Effector CD8-positive, alpha-beta T cell (primary cell): ENCODE measurements at places on chromosomes 4 and X.

- DNase-seq, result no peak
Measured at GRCh38 chrX:138748480-138748879, 37.0 kb upstream of the FGF13 start.

DNA sequence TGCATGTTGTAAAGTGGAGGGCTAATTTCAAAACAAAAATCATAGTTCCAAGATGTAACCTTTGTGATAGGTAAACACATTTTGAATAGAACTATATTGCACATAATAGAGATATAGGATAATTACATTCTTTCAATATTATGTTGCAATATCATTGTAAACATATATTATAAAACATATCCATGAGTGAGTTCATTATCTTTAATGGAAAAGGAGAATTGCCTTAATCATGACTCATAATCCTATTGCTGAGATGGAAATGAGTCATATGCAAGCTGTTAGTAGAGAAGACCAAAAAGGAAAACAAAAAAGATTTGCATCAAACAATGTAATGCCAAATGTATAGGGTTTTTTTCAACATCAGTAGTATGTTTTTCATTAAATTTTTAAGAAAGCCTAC is 73.7 kb upstream of the WDR44 start:
- no peak for DNase-seq

GRCh38 chr4:72679666-72680065 is 110.6 kb upstream of the ADAMTS3 start:
- DNase-seq, result no peak

GRCh38 chr4:124334119-124334518 is 378.4 kb downstream of the ANKRD50 start:
- no peak for DNase-seq

GRCh38 chr4:16415751-16416150 is 189.5 kb upstream of the TAPT1 start:
- DNase-seq, result no peak

GRCh38 chr4:30903502-30904214 is 183.5 kb downstream of the PCDH7 start:
- DNase-seq, result no peak

GRCh38 chr4:78610546-78611214 is 59.1 kb downstream of the ANXA3 start:
- no peak for DNase-seq

DNA sequence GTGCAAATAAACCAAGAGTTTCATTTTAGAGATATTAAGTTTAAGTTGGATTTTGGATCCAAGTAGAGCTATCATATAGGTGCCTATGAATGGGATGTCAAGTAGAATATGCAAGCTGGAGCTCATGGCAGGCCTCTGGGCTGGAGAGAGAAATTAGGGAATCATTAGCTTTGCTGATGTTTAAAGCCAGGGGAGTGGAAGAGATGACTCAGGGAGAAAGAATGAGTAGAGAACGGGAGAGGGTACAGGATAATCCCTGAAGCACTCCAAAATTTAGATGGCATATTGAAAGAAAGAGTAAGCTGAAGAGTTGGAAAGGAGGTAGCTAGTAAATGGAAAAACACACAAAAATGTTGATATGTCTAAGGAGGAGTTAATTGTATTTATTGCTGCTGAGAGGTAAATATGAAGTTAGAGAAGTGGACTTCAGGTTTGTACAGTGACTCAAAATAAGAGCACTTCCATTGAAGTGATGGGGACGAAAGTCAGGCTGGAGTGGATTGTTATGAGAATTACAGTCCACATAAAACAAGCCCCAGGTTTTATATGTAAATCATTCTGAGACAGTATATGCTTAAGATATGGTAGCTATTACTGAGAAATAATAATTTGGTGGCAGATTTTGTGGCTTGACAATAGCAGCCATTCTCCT is 72.5 kb upstream of the GRXCR1 start:
- no peak for DNase-seq

DNA sequence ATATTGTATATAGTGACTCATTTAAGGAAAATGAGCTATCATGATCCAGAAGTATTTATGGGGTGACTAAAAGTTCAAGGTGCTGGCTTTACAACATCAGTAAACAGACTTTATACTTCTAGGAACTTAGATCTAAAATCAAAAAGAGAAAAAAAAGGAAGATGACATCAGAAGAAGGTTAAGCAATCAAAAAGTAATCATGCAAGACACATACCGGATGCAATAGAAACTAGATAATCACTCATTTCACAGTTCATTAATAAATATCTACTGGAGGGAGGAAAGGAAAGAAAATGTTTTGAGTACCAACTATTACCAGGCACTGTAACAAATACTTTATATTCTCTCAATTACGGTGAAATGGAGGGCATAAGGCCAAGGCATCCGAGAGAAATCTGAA is 276.4 kb downstream of the SPRY1 start:
- no peak for DNase-seq

DNA sequence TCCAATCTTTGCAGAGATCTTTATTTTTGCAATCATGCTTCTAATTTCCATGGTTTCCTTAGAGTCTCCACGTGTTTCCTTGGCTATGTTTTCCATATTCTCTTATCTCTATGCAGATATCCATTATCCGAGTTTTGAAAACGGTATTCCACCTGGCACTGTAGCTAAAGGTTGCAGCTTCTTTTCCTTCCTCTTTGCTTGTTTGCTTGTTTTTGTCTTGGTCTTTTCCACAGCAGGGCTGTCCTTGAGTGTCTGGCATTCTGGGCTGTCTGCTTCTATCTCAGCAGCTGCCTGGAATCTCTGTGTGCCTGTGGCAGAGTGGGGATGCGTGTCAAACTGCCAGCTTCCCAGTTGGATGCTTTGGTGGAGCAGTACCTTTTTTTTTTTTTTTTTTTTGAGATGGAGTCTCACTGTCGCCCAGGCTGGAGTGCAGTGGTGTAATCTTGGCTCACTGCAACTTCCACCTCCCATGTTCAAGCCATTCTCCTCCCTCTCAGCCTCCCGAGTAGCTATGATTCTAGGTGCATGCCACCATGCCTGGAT is 46.9 kb downstream of the WFS1 start:
- no peak for DNase-seq

- DNase-seq, result no peak
Measured at GRCh38 chr4:61320154-61320553, 120.0 kb downstream of the ADGRL3 start.

- DNase-seq, result no peak
Measured at GRCh38 chr4:6987588-6987961, 55.6 kb upstream of the TADA2B start.

- no peak for DNase-seq
Measured at GRCh38 chr4:85833302-85833701, 358.4 kb downstream of the ARHGAP24 start.

DNA sequence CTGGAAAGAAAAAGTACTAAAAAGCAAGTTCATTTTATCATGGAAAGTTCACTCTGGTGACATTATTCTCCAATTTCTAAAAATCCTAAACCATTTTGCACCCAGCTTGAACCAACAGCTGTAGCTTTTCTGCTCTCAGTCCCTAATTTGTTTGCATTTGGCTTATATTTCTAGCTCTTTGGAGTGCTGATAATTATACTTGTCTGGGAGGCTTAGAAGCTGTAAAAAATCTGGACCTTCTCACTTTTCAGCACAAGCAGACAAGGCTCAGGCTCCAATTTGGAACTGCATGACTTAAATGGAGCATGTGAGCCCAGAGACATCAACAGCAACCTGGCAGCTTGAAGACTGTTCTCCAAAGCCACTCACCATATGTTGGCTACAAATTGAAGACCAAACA is 170.9 kb upstream of the PCDH18 start:
- no peak for DNase-seq

DNA sequence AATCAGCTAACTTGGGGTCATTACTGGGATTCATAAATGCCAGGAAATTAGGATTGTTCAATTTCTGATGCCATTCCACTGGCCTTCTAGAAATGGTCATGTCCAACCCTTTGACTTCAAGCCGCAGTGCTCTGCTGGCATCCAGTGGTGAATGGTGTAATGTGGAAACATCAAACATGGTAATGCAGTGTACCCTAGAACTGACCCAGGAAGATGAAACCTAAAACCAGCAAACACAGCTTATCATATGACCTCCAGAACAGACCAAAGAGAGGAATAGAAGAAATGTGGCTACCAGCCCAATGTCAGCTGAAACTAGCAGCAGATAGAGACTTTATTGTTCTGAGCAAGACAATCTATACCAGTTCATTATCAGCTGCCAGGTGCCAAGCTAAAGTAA is 13.8 kb downstream of the CXCL13 start:
- DNase-seq, result no peak

- DNase-seq, result no peak
Measured at GRCh38 chr4:52833941-52834525, 28.1 kb upstream of the RASL11B start.

- no peak for DNase-seq
Measured at GRCh38 chr4:77194989-77195388, 38.0 kb downstream of the CCNG2 start.

GRCh38 chr4:48629458-48629857 is 139.4 kb downstream of the ZAR1 start:
- no peak for DNase-seq

GRCh38 chrX:140467211-140467610 is 37.7 kb downstream of the SOX3 start:
- no peak for DNase-seq

- DNase-seq, result no peak
Measured at GRCh38 chr4:71322425-71322824, 16.4 kb upstream of the SLC4A4 start.

DNA sequence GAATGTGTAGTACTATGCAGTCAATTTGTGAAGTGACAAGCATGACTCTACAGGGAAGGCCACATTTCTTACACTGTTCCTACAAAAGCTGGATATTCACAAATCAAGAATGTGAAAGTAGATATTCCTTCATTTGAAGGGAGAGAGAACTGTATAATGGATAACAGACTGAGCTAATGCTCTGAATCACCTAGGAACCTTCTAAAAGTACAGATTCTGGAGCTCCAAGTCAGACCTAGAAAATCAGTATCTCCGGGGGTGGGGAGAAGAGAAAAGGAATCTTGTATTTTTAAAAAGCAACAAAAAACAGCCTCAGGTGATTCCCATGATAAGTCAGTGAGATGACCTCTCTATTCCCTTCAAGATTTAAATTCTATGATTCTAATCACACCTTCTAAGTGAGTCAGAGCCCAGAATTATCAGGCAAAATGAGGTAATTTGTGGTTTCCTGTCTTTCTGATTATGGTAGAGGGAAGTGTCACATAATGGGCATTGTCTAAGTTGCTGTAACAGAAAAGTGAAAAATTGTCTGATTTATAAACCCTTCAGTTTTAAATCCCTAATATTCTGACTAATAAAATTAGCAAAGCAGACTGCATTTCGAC is 80.9 kb downstream of the IL21 start:
- DNase-seq, result no peak

GRCh38 chr4:56990109-56990905 is 11.6 kb downstream of the POLR2B start:
- no peak for DNase-seq

- no peak for DNase-seq
Measured at GRCh38 chrX:108309144-108309543, 129.1 kb downstream of the COL4A6 start.

- DNase-seq, result no peak
Measured at GRCh38 chr4:98374643-98375042, 113.5 kb downstream of the RAP1GDS1 start.

DNA sequence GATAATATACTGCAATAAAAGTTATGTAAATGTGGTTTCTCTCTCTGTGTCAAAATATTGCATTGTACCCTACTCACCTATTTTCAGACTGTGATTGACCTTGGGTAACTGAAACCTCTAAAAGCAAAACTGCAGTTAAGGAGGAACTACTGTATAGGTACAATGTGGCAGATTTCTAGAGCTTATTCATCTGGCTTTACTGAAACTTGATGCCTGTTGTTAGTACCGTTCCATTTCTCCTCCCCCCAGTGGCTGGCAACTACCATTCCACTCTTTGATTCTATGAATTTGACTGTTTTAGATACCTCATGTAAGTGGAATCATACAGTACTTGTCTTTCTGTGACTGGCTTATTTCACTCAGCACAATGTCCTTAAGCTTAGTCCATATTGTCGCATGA is 61.9 kb downstream of the HOPX start:
- no peak for DNase-seq

- DNase-seq, result no peak
Measured at GRCh38 chrX:38156838-38157237, 63.8 kb downstream of the SRPX start.

DNA sequence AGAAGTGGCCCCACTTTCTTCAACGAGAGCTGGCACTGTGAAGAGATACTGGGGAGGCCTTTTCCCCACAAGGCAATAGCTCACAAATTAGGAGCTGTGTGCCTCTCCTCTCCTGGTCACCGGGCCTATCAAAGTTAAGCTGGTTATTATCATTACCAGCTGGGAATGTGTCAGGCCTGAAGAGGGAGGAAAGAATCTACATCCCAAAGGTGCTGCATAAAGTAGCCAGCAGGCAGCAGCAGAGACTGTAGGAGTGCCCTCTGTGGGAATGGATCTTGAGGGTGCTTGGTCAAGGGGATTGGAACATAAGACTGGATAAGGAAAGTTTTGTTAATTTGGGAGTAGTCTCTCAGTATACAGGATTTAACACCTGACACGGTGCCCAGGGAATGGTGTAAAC is 9.1 kb upstream of the TMPRSS11D start:
- DNase-seq, result no peak

DNA sequence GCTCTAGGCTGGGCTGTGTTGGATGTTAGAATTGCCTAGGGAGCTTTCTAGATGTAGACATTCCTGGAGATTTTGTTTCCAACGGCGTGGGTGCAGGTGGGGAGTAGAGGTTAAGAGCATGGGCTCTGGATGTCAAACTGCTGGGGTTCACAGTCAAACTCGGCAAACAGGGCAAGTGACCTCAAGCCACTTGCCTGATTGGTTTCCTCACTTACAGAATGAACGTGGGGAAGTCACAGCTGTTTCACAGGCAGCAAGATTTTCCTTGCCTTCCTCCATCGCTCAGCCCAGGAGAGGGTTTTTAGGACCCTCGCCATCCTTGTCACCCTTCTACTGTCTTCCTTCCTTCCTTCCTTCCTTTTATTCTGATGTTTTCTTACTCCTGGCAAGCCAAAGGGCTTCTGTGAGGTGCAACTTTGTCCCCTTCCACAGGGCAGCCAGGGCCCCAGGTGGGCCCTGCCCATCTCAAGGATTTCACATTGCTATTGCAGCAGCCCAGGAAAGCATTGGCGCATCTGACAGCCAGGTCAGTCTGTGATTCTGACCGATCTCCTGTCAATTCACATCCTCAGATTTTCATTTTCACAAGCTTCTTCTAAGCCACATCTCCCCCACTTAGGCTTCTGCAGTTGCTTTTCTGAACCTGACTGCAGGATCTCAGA is 7.0 kb downstream of the RTL5 start:
- no peak for DNase-seq

- DNase-seq, result no peak
Measured at GRCh38 chr4:99062120-99062519, 26.5 kb downstream of the ADH5 start.

- no peak for DNase-seq
Measured at GRCh38 chr4:97836662-97837061, 306.6 kb downstream of the STPG2 start.

- DNase-seq, result no peak
Measured at GRCh38 chr4:76523593-76523992, 88.6 kb downstream of the SHROOM3 start.

- DNase-seq, result no peak
Measured at GRCh38 chrX:37603938-37604409, 32.5 kb downstream of the LANCL3 start.
